ENCODE measurements at places on chromosomes 1 and 21.
A peak's percentile ranks its signal among the peaks of the same experiment; 100 is the strongest.

GRCh38 chr1:195597891-195598290 is 1010.3 kb downstream of the KCNT2 start:
- DNase-seq = no peak

GRCh38 chr1:39359028-39359570 is 132.3 kb upstream of the BMP8A start:
- no peak for DNase-seq

- DNase-seq = peak; percentile 69
Observed at GRCh38 chr1:182143825-182144645, 82.5 kb upstream of the ZNF648 start.

- DNase-seq = no peak
Observed at GRCh38 chr1:14919751-14920150, 233.8 kb upstream of the TMEM51 start.

- no peak for DNase-seq
Observed at GRCh38 chr1:18960821-18961220, 4.3 kb upstream of the IFFO2 start.

DNA sequence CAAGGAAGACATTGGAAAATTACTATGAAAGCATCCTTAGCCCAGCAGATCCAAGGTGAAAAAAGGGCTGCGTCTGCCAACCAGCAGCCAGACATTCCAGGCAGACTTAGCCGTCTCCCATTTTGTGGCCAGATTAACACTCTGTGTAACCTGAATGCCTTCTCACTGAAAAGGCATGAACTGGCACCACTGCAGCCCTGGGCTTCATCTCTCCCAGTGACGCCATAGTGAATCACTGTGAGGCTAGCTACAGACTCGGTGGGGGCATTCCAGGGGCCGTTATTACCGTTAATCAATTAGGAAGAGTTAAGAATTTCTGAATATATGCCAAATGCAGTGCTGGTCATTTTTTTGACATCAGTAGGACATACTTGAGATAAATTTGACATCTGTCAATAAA is 627.4 kb downstream of the LMO4 start:
- peak; percentile 74 for DNase-seq

- no peak for DNase-seq
Observed at GRCh38 chr1:155128755-155129473, 1.2 kb downstream of the EFNA1 start.

DNA sequence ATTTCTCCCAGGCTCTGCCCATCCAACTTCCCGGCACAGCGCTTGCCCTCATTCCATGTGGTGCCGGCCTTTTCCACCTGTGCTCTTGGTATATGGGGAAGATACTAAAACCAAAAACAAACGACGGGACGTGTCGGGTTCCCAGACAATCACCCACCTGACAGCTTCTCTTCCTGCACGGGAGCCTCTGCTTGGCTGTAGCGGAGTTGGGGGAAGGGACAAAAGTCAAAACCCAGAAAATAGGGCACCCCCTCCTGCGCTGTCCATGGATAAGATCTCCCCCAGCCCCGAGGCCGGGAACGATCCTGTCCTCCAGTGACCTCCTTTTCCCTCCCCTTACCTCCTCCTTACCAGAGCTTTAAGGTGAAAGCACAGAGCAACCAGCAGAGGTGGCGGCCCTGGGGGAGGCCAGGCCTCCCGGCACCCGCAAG is 640 bp downstream of the JTB start:
- no peak for DNase-seq

GRCh38 chr1:193221651-193222050 is 35.2 kb upstream of the B3GALT2 start:
- no peak for DNase-seq

- DNase-seq = no peak
Observed at GRCh38 chr21:42830456-42831455, 48.6 kb downstream of the WDR4 start.

Data from thoracic aorta (tissue), 2 donors.